PC-3 (cell line): ENCODE measurements at places on chromosomes 4 and X. TPM values are rescaled to one million over a fixed set of nuclear protein-coding genes. Genes with fewer than 3 reads are reported as not detected.

Gene HAND2
- not detected in 2 replicates for total RNA-seq

Gene RHOXF1
- not detected in 2 replicates for total RNA-seq

Gene NLGN3
- 0.23 and 0.29 TPM in 2 replicates for total RNA-seq

Gene CT55
- not detected in 2 replicates for total RNA-seq

Gene KCNE5
- total RNA-seq = not detected in 2 replicates

Gene GPR34
- total RNA-seq = not detected in 2 replicates

Gene TSC22D3
- 17.8 and 18.1 TPM in 2 replicates for total RNA-seq

Gene BEND2
- not detected in 2 replicates for total RNA-seq

Gene GLRA3
- total RNA-seq = not detected in 2 replicates

Gene TRAM1L1
- 0.87 and 1.0 TPM in 2 replicates for total RNA-seq

Gene LONRF3
- 14.5 and 15.6 TPM in 2 replicates for total RNA-seq

Gene F11
- total RNA-seq = not detected in 2 replicates

Gene WAS
- total RNA-seq = 0.66 TPM in 1 of 2 replicates, not detected in the other

Gene CD38
- total RNA-seq = not detected in 2 replicates

Gene ODAM
- not detected in 2 replicates for total RNA-seq

Gene RAB39B
- total RNA-seq = 0.04 TPM in 1 of 2 replicates, not detected in the other

Gene TCEAL6
- not detected in 2 replicates for total RNA-seq

Gene DNAAF6
- not detected in 2 replicates for total RNA-seq
